Ovary (tissue), 10 donors: ENCODE measurements at places on chromosomes 16 and 17.

DNA sequence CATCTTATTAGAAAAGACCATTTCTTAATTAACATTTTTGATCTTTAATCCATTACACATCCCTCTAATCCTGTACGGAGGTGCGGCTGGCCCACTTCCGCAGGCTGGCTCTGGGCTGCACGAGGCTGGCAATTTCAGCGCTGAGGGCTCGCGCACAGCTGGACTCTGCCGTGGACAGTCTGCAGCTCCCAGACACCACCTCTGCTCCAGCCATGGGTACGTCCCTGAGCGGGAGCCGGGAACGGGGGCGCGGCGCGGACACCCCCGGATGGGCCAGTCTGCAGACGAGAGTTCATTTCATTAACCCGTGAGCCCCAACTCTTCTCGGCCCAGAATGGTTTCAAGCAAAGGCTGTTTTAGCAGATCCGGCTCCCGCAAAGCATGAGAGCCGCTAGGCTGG lies 87.9 kb downstream of the ZNF423 start:
- no peak for DNase-seq

GRCh38 chr16:84177741-84178073 lies 9.2 kb downstream of the TAF1C start:
- DNase-seq: no peak

GRCh38 chr17:37672548-37673078 lies 29.4 kb upstream of the DDX52 start:
- no peak for DNase-seq

- DNase-seq: no peak
Observed at GRCh38 chr16:72809446-72809845, 238.5 kb downstream of the ZFHX3 start.

DNA sequence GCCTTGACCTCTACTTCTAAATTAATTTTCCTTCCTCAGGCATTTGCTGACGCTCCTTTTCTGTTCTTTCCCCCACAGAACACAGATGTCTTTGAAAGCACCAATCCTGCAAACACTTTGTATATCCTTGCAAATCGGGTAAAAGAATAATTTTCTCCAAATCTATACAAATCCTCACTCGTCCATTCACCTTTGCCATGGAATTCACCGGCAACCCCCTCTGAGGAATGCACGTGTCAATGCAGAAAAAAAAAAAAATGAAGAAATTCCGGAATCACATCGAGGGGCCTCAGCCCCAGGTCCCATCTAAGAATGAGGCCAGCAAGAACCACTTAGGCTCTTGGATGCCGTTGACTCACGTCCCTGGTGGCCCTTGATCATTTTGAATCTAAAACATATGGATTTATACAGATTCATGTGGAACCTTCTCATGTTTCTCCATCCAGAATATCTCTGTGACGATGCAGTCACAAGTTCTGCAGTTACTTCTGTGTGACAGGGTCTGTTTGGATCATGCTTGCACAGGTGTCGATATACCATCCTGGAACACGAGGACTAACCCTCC lies 136.9 kb downstream of the RBFOX3 start:
- no peak for DNase-seq

DNA sequence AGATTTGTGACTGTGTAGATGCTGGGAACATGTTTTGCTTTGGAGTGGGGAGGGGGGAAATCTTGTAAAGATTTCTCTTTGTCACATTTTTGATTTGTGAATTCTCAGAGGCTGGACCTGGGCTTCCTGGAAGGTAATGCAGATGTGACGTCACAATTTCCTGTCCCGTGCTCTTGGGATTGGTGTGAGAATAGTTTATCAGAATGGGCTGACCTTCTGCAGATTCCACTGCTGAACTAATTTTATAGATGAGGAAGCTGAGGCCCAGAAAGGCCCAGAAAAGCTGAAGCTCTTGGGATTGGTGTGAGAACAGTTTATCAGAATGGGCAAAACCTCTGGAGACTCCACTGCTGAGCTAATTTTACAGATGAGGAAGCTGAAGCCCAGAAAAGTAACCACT lies 34.0 kb downstream of the HS3ST3B1 start:
- DNase-seq: no peak

- no peak for DNase-seq
Observed at GRCh38 chr16:1043881-1044451, 28.6 kb upstream of the SSTR5 start.

DNA sequence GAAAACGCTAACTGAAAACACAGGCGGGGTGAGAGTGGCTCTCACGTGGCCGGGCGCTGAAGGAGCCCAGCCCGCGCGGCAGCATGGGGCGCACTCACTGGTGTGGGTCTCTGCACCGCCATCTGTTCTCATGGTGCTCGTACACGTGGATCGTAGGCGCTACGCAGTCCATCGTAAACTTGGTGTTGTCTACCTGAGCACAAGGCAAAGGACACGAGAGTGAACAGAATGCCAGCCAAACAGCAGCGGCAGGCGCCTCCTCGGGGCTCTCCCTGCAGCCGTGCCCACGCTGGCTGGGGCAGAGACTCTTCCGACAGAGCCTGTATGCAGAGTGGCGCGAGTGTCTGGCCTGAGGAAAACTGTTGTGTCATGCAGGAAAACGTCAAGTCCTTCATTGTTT lies 19.1 kb downstream of the EMC8 start:
- no peak for DNase-seq

- no peak for DNase-seq
Observed at GRCh38 chr17:41071606-41072360, 6.1 kb upstream of the KRTAP2-4 start.

DNA sequence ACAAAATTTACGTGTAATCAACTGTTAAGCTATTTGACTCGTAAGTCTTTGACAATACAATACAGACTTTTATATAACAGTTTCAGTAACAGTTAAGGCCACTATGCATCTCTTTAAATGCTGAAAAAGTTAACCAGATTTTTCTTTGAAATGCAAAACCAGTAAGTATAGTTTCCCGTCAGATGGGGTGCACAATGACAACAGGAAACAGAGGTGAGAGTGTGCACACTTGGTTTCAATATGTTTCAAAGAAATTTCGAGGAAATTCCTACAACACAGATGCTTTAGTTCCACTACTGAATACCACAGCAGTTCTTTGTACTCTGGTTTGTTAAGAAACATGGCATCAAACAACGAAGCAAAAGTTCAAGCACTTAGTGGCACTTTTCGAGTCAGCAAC lies 48.4 kb downstream of the RNF157 start:
- no peak for DNase-seq

GRCh38 chr17:4354862-4355514 lies 11.5 kb downstream of the UBE2G1 start:
- no peak for DNase-seq

DNA sequence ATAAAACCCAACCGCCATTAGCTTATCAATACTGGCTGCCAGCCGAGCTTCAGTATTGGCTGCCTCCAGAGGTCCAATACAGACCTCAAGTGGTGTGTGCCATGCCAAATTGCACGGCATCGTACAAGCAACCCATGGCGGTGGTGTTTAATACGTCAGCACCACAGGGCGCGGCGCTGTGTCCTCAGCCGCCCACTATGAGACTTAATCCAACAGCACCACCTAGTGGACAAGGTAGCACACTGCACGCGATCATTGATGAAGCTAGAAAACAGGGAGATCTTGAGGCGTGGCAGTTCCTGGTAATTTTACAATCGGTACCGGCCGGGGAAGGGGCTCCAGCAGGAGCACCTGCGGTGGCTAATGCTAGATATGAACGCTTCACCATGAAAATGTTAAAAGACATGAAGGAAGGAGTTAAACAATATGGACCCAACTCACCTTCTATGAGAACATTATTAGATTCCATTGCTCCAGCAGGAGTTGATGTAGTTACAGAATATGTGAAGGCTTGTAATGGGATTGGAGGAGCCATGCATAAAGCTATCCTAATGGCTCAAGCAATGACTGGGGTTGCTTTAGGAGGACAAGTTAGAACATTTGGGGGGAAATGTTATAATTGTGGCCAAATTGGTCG lies 15.4 kb downstream of the FLYWCH1 start:
- peak; percentile 84 for DNase-seq

DNA sequence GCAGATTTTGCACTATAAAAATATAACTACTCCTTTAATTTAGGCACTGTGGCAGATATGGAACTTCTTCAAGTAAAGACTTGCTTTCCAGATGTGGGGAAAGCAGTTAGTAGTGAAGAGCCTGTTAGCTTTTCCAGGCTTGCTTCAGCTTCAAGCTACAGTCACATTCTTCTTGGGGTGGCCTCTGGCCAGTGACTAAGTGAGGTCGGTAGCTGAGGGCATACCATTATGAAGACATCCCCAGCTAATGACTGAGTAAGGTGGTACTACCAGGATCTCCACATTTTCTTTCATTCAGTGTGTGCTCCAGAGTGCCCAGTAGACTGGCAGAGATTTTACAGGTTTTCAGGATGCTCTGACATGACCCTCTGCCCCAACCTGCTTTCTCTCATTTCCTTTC lies 167.1 kb upstream of the KIF2B start:
- no peak for DNase-seq

GRCh38 chr17:50289278-50289677 lies 15.0 kb downstream of the TMEM92 start:
- DNase-seq: no peak
